Astrocyte (in vitro differentiated cells and primary cell): ENCODE measurements at places on chromosomes 3 and 15. TPM values are rescaled to one million over a fixed set of nuclear protein-coding genes. Genes with fewer than 3 reads are reported as not detected.
A peak's percentile ranks its signal among the peaks of the same experiment; 100 is the strongest.

DNA sequence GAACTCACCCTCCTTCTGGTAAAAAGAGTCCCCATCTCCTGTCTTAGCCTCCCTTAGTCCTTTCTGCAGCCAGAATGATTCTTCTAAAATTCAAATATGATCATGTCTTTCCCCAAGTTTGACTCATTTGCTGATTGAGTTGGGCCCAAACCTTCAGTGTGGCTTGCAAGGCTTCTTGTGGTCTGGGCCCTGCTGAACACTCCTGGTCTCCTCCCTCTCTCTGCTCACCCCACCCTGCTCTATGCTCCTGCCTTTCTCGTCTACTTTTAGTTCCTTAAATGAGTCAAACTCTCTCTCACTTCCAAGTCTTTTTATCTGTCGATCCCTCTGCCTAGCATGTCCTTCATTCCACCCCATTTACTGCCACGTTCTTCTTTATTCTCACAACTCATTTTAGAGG is 72.6 kb downstream of the CCR1 start:
- no peak overlapping the region for H3K27ac ChIP-seq
- H3K27me3 ChIP-seq: peaks cover 3% of the 10 kb centered on the region
- no peaks in the 10 kb centered on the region for H3K4me1 ChIP-seq
- DNase-seq: no peak

- no peak overlapping the region for H3K27ac ChIP-seq
- no peak for DNase-seq
- H3K36me3 ChIP-seq: no peaks in the 10 kb centered on the region
- H3K27me3 ChIP-seq: peaks cover 3% of the 10 kb centered on the region
- H3K4me3 ChIP-seq: no peak overlapping the region
- no peaks in the 10 kb centered on the region for H3K4me1 ChIP-seq
Measured at GRCh38 chr15:69021895-69022294, 7.4 kb downstream of the NOX5 start.

GRCh38 chr15:74807282-74807681 is 5.4 kb upstream of the LMAN1L start:
- DNase-seq: no peak
- H3K4me3 ChIP-seq: no peak overlapping the region
- no peaks in the 10 kb centered on the region for H3K36me3 ChIP-seq
- H3K27ac ChIP-seq: no peak overlapping the region
- H3K4me1 ChIP-seq: peaks cover 8% of the 10 kb centered on the region
- no peaks in the 10 kb centered on the region for H3K27me3 ChIP-seq

- H3K27ac ChIP-seq: no peak overlapping the region
- no peak for DNase-seq
- H3K27me3 ChIP-seq: no peaks in the 10 kb centered on the region
Measured at GRCh38 chr15:77898811-77899730, 178.4 kb downstream of the TBC1D2B start.

DNA sequence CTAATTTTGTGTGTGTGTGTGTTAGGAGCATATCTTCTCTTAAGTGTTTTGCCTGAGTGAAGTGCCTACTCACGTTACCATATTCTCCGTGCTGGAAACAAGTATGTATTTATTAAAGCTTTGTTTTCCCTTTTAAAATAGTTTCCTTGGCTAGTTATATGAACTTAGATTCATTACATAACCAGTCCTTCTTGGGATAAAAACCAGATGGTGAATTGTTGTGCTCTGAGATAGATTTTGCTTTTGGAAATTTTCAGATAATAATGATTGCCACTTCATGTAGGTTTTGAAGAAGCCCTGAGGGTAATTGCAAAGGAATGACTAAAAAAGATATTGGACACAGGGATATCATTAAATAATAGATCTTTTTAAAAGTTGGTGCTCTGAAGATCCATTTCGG is 390.2 kb upstream of the SGO1 start:
- H3K4me3 ChIP-seq: no peak overlapping the region
- H3K4me1 ChIP-seq: peaks cover 23% of the 10 kb centered on the region
- no peaks in the 10 kb centered on the region for H3K27me3 ChIP-seq
- no peaks in the 10 kb centered on the region for H3K36me3 ChIP-seq
- DNase-seq: no peak
- no peak overlapping the region for H3K27ac ChIP-seq

- H3K27me3 ChIP-seq: peaks cover 4% of the 10 kb centered on the region
- no peak overlapping the region for H3K27ac ChIP-seq
- peak overlapping the region; percentile 45 for H3K4me3 ChIP-seq
- H3K36me3 ChIP-seq: no peaks in the 10 kb centered on the region
- H3K4me1 ChIP-seq: peaks cover 7% of the 10 kb centered on the region
- DNase-seq: peak; percentile 51
Measured at GRCh38 chr15:48190932-48191573, 412 bp upstream of the CTXN2 start.

DNA sequence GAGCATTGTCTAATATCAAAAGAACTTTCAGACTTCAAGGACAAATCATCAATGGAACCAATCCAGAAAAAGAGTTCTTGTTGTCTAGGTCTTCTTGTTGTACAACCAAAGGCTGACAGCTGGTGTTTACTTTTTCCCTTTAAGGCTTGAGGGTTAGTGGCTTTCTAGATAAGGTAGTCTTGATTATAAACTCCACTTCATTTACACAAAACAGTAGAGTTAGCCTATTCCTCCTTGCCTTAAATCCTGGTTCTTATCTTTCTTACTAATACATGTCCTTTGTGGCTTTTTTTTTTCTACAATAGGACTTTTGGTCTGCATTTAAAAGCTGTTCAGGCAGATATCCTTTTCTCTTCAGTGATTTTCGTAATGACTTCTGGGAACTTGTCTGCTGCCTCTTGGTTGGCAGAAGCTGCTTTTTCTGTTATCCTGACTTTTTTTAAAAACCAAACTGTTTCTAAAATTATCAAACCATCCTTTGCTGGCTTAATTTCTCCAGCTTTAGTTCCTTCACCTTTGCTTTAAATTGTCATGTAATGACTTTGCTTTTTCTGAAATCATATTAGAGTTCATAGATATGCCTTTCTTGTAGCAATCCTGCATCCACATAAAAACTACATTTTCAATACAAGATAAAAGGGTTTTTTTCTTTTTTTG is 44.8 kb downstream of the STRIT1 start:
- no peak overlapping the region for H3K4me3 ChIP-seq
- no peaks in the 10 kb centered on the region for H3K4me1 ChIP-seq
- H3K27me3 ChIP-seq: no peaks in the 10 kb centered on the region
- H3K36me3 ChIP-seq: no peaks in the 10 kb centered on the region

Gene SFMBT1
- 3.2 and 5.5 TPM in 2 replicates for total RNA-seq

DNA sequence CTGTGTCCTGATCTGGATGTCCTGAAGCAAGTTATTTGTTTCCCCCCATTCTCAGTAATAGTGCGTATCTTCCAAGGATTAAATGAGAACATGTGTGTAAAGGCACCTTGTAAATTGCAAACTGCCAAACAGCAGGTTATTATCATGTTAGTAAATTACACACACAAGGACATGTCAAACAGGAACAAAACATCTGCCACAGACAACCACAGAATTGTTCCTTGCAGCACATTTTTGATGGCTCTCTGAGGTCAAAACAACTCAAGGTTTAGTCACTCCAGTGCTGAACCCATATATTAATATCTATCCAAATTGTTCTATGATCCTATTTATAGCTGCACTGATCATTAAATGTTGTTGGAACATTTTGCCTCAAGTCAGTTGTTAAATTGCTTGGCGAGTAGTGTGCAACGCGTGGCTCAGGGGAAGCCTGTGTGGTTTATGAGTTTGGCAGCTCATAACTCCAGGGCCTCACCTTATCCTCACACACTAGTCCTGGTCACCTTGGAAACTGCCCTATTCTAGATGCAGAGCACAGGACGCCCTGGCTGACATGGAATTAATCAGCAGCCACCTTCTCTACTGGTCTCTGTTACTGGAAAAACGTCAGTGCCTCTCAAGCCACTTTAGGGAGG is 46.3 kb upstream of the CDV3 start:
- no peak overlapping the region for H3K27ac ChIP-seq
- peak; percentile 45 for DNase-seq
- no peaks in the 10 kb centered on the region for H3K36me3 ChIP-seq
- H3K27me3 ChIP-seq: no peaks in the 10 kb centered on the region
- no peak overlapping the region for H3K4me3 ChIP-seq
- H3K4me1 ChIP-seq: peaks cover 6% of the 10 kb centered on the region

GRCh38 chr3:50604628-50605588 is 6.7 kb downstream of the CISH start:
- H3K36me3 ChIP-seq: no peaks in the 10 kb centered on the region
- no peak overlapping the region for H3K27ac ChIP-seq
- no peaks in the 10 kb centered on the region for H3K27me3 ChIP-seq
- no peak overlapping the region for H3K4me3 ChIP-seq

- DNase-seq: no peak
- no peaks in the 10 kb centered on the region for H3K4me1 ChIP-seq
- no peak overlapping the region for H3K27ac ChIP-seq
- no peak overlapping the region for H3K4me3 ChIP-seq
Measured at GRCh38 chr3:194756791-194757325, 71.2 kb downstream of the FAM43A start.

DNA sequence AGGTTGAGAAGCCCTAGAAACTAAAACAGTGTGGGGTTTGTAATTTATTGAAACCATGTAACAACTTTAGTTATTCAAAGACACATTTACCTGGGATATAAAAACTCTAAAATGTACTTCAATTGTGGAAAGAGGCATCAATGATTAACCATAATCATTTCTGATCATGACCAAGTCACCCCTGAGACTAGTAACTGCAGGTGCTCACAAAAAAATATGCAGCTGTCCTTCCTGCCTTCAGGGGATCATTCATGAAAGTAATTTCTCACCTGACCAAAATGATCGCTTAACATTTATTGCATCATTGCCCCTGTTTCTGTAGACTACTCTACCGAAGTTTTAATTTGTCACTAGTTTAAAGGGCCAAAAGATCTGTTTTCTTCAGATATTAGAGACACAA is 9.0 kb downstream of the ACP3 start:
- no peaks in the 10 kb centered on the region for H3K36me3 ChIP-seq
- H3K4me1 ChIP-seq: no peaks in the 10 kb centered on the region
- H3K27ac ChIP-seq: no peak overlapping the region

Gene ZNF660
- 5.5 and 6.7 TPM in 2 replicates for total RNA-seq

DNA sequence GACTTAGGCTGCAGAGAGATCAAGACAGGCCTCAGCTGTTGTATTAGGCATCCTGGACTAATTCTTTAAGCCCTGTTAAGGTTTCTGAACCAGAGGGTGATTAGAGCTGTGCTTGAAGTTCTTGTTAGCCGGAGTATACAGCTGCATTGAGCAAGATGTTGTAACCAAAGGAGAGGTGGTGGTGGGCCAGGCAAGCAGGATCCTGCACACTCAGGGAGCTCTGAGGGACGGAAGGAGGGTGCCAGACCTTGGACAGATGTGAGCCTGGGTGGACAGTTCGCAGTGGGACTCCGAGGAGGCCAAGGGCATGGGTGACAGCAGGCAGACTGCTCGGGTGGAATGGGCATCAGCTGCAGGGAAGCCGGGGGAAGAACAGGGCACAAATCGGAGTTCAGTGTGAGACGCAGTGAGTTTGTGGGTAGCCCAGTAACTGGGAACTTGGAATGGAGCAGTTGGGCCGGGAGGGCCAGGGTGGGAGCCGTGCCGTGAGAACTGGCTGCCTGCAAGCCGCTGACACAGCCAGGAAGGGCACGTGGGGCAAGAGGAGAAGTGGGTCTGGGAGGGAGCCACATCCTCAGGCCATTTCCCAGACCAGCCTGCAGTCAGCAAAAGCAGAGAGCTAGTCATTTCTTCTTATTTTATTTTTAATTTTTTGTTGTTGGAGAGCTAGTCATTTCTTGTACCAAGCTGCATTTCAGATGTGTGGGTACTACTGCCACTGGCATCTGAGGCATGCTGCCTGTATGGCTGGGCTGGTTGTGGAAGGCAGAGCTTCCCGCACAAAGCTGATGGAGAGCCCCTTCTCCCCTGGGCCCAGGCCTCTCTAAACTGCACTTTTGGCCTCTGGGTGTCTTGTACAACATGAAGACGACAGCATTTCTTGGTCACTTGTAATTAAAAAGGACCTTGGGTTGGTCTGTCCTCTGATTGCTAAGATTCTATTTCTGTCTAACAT is 61.0 kb downstream of the PGPEP1L start:
- peaks cover 8% of the 10 kb centered on the region for H3K4me1 ChIP-seq
- no peak overlapping the region for H3K27ac ChIP-seq
- H3K36me3 ChIP-seq: peaks cover 55% of the 10 kb centered on the region
- no peak overlapping the region for H3K4me3 ChIP-seq

DNA sequence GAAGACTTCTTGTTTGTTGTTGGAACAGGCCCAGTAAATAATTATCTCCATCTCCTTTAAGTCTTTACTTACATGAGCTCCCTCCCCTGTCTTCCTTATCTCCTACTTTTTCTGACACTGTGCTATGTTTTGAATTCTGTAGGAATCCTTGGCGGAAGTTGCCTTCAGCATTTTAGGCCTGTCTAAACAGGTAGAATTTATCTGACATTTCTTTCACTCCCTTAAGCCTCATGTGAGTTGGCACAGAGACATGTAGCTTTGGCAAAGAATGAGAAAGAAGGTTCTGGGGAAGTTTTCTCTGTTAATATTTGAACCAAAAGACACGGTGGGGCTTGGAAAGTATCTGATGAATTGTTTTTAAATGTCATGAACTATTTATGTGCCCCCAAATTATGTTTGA is 8.1 kb downstream of the MCTP2 start:
- H3K36me3 ChIP-seq: no peaks in the 10 kb centered on the region
- H3K4me1 ChIP-seq: no peaks in the 10 kb centered on the region
- DNase-seq: no peak

- peak; percentile 76 for DNase-seq
- no peak overlapping the region for H3K4me3 ChIP-seq
- H3K27ac ChIP-seq: no peak overlapping the region
- peaks cover 19% of the 10 kb centered on the region for H3K4me1 ChIP-seq
- no peaks in the 10 kb centered on the region for H3K27me3 ChIP-seq
- H3K36me3 ChIP-seq: no peaks in the 10 kb centered on the region
Measured at GRCh38 chr3:134446800-134447199, 39.0 kb downstream of the ANAPC13 start.

- H3K4me3 ChIP-seq: no peak overlapping the region
- H3K27me3 ChIP-seq: no peaks in the 10 kb centered on the region
- no peaks in the 10 kb centered on the region for H3K36me3 ChIP-seq
- no peak overlapping the region for H3K27ac ChIP-seq
- H3K4me1 ChIP-seq: peaks cover 42% of the 10 kb centered on the region
- DNase-seq: no peak
Measured at GRCh38 chr3:42095540-42095939, 4.4 kb downstream of the TRAK1 start.

GRCh38 chr15:75661100-75661755 is 13.5 kb downstream of the SNX33 start:
- peak overlapping the region; percentile 96 for H3K27ac ChIP-seq
- H3K4me3 ChIP-seq: no peak overlapping the region
- H3K4me1 ChIP-seq: peaks cover 29% of the 10 kb centered on the region
- no peaks in the 10 kb centered on the region for H3K36me3 ChIP-seq

Gene CMTM8
- total RNA-seq: 1.6 TPM in 2 replicates
